ENCODE measurements at places on chromosomes 2 and 18. TPM values are rescaled to one million over a fixed set of nuclear protein-coding genes. Genes with fewer than 3 reads are reported as not detected.

The TMEM163 gene
- total RNA-seq = 0.30 TPM

The PAPOLG gene
- total RNA-seq = 19.1 TPM

The NOSTRIN gene
- total RNA-seq = not detected

The SLC40A1 gene
- total RNA-seq = 6.0 TPM

The EML4 gene
- 71.4 TPM for total RNA-seq

The RAB6C gene
- not detected for total RNA-seq

The ALMS1 gene
- total RNA-seq = 24.1 TPM

The BCL11A gene
- total RNA-seq = not detected
